Cardiac muscle cell (in vitro differentiated cells and primary cell): ENCODE measurements at places on chromosomes 4 and X.
A peak's percentile ranks its signal among the peaks of the same experiment; 100 is the strongest.

GRCh38 chr4:6902318-6903042 lies 7.1 kb upstream of the TBC1D14 start:
- peak; percentile 58 for DNase-seq

GRCh38 chr4:47386561-47387235 lies 76.8 kb downstream of the COMMD8 start:
- DNase-seq = no peak

DNA sequence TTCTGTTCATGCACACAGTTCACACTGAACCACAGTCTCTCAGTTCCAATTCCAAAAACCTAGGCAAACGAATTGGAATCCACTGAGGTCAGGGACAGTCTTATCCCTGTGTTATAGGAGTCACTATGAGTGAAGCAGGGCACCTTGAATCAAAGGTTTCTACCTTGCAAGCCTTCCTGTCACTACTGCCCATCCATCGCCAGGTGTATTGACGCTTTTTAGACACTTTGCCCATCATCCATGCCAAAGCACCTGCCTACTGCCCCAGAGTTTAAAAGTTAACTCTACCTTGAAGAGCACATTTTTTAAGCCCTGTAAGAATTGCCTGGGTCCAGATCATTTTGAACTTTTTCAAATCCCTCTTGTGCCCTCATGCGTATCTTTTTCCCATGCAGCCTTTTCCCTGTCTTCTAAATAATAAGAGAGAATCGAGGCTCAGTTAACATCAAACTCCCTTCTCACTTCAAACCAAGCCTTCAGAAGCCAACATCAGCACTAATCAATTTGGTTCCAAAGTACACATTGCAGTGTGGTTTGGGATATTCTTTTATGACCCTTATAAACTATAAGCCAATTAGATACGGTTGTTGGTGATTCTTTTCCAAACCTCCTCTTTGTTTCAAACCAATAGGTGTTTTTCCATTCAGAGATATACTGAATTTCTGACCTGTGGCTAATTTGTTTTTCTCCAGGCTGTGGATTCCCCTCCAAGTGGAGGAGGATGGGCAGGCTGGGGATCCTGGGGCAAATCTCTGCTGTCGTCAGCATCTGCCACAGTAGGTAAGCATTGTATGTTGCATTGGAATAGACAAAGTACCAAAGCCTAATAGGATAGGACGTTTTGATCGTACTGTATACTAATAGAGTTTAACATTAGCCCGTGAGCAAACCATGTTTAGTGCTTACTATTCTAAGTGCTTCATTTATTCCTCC lies 23.7 kb downstream of the FAM114A1 start:
- DNase-seq = no peak

DNA sequence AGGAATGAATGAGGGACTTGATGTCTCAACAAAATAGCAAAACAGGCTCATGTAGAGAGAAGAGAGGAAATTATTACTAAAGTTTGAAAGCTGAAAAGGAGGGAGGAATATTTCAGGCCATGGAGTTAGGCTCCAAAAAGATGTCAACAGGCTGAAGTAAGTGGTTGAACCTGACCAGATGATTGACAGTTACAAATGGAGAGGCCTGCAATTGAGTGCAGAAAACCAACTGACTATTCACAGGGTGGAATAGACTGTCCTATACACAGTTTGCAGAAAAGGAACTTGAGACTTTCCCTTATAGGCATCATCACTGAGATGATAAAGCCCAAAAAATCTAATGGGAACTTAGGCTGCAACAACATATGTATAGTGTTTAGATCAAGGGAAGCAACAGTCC lies 233.3 kb downstream of the AR start:
- no peak for DNase-seq

DNA sequence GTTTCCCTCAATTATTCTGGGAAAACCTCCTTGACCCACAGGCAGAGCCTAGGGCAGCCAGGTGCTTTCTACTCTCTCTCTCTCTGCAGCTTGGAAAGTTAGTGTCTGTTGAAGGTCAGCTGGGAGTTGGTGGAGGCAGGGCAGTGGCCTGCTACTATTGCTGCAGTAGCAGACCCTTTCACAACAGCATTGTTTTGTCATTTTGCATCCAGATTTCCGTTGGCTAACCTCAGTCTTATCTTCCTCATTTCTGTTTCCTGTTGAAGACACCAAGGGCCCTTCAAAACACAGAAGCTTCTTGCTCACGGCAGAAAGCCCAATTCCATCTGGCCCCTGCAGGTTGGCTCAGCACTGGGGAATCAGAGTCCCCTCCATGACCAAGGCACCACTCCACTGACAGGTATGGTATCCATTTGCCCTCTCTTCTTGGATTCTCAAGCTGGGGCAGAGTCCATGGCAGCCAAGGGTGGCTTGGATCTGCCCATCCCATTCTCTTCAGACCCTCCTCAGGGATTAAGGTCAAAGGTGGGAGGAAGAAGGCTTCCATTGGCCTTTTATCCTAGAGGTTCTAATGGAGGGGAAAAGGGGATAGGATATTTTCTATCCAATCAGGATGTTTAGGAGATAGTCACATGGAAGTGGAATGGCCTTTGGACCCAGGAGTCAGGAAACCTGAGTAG lies 24.6 kb downstream of the VSIG4 start:
- DNase-seq = no peak
